Mesothelial cell of epicardium (in vitro differentiated cells): ENCODE measurements at places on chromosomes 6 and 20.

DNA sequence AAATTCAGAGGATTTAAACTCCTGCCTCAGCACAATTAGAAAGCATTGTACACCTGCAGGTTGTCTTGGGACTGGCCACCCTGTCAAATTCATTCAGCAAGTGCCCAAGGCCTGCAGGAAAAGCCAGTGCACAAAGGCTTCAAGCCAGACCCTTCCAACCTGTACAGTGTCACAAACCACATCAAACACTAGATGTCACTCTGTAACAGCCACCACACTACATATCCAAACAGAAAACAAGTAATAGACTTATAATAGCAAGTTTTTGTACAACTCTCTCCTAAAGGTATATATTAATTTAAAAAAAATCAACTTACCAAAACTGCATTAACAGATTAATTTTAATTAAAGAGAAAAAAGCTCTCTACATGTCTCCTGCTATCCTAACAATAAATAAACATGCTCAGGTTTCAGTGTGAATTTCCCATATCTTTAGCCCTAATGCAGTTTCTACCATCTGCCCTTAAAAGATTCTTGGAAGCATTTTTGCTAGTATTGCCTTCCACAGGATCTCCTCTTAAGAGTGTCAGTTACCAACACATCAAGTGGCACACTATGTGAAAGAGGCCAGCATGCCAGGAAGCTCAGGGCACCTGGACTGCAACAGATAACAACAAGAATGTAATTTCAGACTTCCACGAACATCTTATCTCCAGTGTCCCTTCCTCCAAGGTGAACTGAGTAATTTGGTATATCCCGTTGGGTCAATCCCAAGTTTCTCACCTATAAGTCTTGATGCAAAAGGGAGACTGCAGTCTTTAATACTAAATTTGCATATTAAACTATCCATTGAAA, 47.5 kb downstream of the RALGAPA2 start:
- no peak for DNase-seq

GRCh38 chr20:20915844-20916243, 190.3 kb downstream of the LINC00237 start:
- no peak for DNase-seq

- no peak for DNase-seq
These were observed 161.7 kb upstream of the BMP5 start for GRCh38 chr6:56036916-56037600.

- no peak for DNase-seq
These were observed 17.9 kb downstream of the BPHL start for GRCh38 chr6:3136292-3137011.

DNA sequence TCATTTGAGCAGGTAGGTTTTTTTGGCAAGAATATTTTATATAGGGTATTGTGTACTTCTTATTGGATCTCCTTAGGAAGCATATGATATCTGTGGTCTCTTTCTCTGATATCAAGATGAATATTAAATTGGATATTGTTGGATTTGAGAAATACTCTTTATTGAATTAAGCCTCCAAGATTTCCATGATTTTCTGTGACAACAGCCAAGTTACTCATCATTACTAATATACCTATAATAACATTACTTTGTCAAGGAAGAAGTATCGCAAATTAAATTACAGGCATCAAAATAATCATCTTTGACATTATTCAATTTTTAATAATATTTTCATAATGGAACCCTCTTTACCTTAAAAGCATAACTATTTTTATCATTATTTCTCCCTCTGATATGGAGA, 86.5 kb downstream of the TMEM200A start:
- DNase-seq = no peak

- DNase-seq = no peak
These were observed 59.5 kb downstream of the ID4 start for GRCh38 chr6:19896693-19897010.

GRCh38 chr6:119791736-119792135, 442.2 kb upstream of the MAN1A1 start:
- no peak for DNase-seq

- no peak for DNase-seq
These were observed 131.9 kb upstream of the BACH2 start for GRCh38 chr6:90428514-90428913.

- no peak for DNase-seq
These were observed 3.0 kb downstream of the TSHZ2 start for GRCh38 chr20:52975029-52975732.

DNA sequence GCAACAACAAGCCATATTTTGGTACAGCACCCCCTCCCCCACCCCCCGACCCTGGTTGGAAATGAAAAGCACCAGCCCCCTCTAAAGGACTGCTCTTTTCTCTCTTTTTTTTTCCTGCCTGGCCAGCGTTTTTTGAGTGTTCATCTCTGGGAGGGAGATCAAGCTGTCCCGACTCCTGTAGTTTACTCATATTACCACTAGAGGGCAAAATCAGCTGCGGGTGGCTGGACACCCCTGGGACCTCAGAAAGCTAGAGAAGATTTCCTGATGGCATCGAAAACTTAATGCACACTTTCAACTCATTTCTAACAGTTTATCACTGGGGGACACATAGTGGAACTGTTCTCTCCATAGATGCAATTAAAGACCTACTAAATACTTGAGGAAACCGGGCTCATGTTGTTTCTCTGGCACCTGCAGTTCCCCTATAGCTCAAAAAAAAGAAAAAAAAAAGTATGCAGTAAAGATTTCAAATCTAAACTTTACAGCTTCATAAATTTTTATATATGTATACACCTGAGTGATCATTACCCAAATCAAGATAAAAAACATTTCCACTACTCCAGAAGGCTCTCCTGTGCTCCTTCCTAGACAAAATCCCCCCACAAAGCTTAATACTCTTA, 24.4 kb downstream of the CNBD2 start:
- no peak for DNase-seq

GRCh38 chr6:108115598-108116058, 41.1 kb upstream of the OSTM1 start:
- DNase-seq = no peak

- DNase-seq = no peak
These were observed 112.2 kb upstream of the SYNCRIP start for GRCh38 chr6:85754894-85755293.

GRCh38 chr20:36483209-36483918, 58.0 kb upstream of the MYL9 start:
- no peak for DNase-seq

DNA sequence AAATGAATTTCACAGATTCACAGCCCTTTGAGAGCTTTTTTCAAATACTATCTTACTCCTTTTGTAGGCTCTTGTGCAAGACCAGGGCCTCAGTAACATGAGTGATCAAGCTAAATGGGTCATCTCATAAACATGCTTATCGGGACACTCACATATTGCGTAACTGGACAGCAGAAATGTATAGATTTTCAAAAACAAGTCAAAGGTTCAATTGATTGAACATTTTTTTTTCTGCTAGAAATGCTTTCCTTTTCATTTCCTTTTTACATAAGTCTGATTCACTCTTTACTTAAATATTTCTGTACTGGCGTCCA, 8.7 kb upstream of the SALL4 start:
- DNase-seq = no peak

DNA sequence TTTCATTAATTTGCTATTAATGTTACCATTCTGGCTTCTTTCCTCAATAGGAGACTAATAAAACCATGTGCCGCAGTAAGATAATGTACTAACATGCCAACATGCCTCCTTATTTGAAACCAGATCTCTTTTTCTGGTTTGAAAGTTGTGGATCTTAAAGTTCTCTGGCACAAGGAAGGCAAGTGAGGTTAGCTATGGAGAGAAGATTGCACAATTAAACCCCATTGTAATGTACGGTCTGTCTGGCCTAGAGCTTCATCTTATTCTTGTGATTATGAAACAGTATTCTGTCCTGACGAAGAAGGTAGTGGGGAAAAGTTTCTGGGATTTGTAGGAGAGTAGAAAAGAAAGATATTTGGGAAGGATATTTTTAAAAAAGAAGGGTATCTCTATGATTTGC, 68.4 kb downstream of the EYA4 start:
- no peak for DNase-seq

GRCh38 chr6:157539421-157539822, 158.4 kb downstream of the ZDHHC14 start:
- DNase-seq = no peak

DNA sequence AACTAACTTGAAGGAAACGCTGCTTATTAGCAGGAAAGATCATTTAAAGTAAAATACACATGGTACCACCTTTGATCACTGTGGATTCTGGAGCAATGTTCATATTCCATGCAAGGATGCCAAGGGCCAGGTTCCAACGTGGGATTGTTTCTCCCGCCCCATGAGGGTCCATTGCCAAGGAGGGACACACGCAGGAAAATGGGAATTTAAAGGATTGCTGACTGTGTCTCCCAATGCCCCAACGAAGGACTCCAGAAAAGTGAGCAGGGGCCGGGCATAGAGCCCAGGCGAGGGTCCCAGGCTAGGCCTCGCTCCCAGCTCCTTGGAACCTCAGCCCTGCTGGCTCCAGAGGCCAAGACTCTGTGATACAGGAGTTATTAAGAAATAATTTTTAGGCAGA, 111.2 kb downstream of the DACT2 start:
- DNase-seq = no peak

DNA sequence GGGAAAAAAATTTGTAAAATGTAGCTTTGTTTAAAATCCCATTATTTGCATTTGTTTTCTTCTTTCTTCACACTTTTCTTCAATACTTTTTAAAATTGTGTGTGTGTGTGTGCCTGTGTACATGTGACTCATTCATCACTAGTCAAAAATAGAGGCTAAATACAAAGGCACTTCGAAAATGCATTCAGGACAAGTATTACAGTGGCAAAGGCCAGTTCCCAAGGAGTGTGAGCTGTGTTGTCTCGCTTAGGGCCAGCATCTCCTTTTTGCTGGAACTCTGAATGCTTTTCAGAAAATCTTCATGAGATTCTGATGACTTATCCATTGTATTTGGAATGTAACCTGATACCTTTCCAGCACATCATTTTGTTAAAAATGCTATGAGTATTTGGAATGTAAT, 288.5 kb upstream of the CNR1 start:
- DNase-seq = no peak

GRCh38 chr20:38892091-38892981, 33.9 kb upstream of the FAM83D start:
- DNase-seq = no peak
